ENCODE measurements at places on chromosomes 1 and 21.
A peak's percentile ranks its signal among the peaks of the same experiment; 100 is the strongest.

- DNase-seq: no peak
Observed at GRCh38 chr1:89918794-89919155, 76.1 kb upstream of the ZNF326 start.

- no peak for DNase-seq
Observed at GRCh38 chr1:4227986-4228385, 327.9 kb upstream of the C1orf174 start.

- no peak for DNase-seq
Observed at GRCh38 chr1:231073331-231073730, 33.3 kb upstream of the FAM89A start.

DNA sequence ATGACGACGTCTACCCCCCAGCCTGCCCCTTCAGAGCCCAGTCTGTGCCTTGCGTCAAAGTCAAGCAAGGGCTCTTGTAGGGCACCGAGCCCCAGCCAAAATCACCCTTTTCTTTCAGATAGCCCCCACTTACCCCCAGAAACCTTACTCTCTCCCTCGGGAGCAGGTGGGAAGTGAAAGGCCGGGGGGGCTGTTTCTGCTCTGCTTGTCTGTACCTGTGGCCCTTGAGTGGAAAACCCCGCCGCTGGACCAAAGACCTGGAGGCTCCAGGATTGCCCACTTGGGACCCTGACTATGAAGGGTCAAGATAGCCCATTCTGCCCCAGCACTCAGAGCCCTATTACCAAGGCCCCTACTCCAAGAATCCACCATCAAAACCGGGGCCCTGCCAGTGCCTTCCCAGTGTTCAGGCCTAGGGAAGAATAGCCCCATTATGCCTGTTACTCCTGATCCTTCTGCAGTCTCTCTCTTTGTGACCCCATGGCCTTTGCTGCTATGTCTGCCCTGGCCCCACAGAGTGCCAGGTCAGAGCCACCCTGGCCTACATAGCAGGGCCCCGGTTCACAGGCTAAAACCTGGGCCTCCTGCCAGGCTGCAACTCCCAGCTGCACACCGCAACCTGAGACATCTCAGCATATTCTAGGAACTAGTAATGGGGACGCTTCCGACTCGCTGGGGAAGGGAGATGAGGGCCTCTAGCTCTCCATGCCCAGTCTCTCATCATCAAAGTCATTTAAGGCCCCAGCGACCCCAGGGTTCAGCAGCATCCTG is 22.2 kb upstream of the HPDL start:
- DNase-seq: peak; percentile 36

DNA sequence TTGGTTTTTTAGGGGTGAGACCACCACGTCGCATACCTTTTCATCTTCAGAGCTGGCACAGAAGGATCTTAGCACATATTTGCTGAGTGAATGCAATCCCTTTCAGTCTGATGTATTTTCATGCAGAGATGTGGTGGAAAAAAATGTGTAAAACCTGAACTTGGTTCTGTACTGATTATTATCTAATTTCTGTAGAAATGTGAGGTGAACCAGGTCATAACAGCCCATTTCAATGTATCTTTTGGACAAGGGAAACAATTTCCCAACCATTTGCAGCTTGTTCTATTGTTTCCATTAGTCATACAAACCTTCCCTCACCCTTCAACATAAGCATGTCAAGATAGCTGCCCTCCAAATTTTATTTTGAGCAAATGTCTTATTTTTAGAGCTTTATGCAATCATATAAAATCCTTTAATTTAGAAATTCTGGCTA is 46.8 kb upstream of the RUNX1 start:
- no peak for DNase-seq

- DNase-seq: no peak
Observed at GRCh38 chr1:230068621-230068873, 1.5 kb downstream of the GALNT2 start.

DNA sequence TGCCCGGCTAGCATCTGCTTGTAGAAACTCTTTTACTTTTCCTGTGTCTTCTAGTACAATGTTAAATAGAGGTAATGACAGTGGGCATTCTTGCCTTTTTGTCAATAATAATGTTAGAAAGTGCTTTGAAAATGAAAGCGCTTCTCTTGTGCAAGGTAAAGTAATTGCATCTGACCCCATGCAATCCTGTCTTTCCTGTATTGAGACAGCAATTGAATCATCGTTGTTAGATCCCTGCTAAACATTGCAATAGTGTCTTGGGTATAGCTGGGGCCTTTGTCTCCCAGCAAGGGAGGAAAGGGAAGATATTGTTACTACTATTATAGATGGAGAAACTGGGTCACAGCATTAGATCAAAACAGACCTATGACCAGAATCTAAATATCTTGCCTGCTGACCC is 80.9 kb downstream of the TLR5 start:
- no peak for DNase-seq

DNA sequence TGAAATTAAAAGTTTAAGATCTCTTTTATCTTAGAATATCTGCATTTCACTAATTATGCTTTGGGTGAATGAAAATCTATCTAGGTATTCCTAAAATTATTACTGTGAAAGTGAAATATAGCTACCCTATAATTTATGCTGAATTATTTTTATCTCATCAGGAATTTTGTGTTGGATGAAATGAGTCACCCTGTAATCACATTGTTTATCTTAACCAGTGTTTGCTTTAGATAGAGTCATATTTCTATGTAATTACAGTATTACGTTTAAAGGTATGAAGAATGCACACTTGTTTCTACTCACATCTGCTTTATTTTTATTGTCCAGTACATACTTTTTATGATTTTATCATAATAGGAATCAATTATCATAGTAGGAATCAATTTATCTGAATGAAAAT is 249.2 kb downstream of the NCAM2 start:
- DNase-seq: no peak

GRCh38 chr1:71307451-71307850 is 226.6 kb upstream of the ZRANB2 start:
- no peak for DNase-seq

- DNase-seq: peak; percentile 48
Observed at GRCh38 chr1:222995236-222995580, 147.8 kb downstream of the TLR5 start.

GRCh38 chr1:163864207-163864606 is 542.5 kb downstream of the NUF2 start:
- DNase-seq: no peak

GRCh38 chr1:197984289-197984688 is 67.1 kb downstream of the LHX9 start:
- no peak for DNase-seq

- peak; percentile 65 for DNase-seq
Observed at GRCh38 chr1:2566101-2567045, 10.2 kb downstream of the TNFRSF14 start.

DNA sequence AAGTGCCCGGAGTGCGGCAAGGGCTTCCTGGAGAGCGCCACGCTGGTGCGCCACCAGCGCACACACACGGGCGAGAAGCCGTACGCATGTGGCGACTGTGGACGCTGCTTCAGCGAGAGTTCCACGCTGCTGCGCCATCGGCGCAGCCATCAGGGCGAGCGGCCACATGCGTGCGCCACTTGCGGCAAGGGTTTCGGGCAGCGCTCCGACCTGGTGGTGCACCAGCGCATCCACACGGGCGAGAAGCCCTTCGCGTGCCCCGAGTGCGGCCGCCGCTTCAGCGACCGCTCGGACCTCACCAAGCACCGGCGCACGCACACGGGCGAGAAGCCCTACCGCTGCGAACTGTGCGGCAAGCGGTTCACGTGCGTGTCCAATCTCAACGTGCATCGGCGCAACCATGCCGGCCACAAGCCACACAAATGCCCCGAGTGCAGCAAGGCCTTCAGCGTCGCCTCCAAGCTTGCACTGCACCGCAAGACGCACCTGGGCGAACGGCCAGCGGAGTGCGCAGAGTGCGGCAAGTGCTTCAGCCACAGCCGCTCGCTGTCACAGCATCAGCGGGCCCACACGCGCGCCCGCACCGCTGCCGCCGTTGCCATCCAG is 10.0 kb downstream of the ZNF672 start:
- DNase-seq: no peak

DNA sequence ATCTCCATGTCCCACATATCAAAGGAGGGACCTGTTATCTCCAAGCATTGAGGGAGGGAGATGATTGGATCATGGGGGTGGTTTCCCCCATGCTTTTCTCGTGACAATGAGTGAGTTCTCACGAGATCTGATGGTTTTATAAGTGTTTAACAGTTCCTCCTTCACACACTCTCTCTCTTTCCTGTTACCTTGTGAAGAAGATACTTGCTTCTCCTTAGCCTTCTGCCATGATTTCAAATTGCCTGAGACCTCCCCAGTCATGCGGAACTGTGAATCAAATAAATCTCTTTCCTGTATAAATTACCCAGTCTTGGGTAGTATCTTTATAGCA is 91.6 kb downstream of the DDAH1 start:
- no peak for DNase-seq

GRCh38 chr1:222081859-222082258 is 340.0 kb upstream of the DUSP10 start:
- peak; percentile 34 for DNase-seq

- DNase-seq: peak; percentile 49
Observed at GRCh38 chr1:236027104-236027503, 37.8 kb downstream of the NID1 start.

GRCh38 chr1:210239349-210240111 is 6.9 kb downstream of the SERTAD4 start:
- peak; percentile 77 for DNase-seq

- DNase-seq: peak; percentile 85
Observed at GRCh38 chr1:63773815-63774616, at the start of gene ROR1. Gene ROR1, plus strand, starts transcription at chr1:63774017.

- DNase-seq: no peak
Observed at GRCh38 chr1:2250721-2251281, 22.7 kb downstream of the SKI start.

- DNase-seq: no peak
Observed at GRCh38 chr1:64404202-64404601, 65.7 kb upstream of the CACHD1 start.

DNA sequence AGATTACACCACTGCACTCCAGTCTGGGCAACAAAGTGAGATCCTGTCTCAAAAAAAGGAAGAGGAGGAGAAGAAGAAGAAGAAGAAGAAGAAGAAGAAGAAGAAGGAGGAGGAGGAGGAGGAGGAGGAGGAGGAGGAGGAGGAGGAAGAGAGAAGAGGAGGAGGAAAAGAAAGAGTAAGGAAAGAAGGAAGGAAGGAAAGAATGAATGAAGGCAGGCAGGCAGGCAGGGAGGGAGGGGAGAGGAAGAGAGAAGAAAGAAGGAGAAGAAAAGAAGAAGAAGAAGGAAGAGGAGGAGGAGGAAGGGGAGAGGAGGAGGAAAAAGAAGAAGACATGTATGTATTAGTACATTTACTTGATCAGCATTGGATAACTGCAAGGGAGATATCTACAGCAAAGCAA is 26.7 kb downstream of the MIS18A start:
- no peak for DNase-seq

- no peak for DNase-seq
Observed at GRCh38 chr1:82927753-82928152, 1071.2 kb downstream of the TTLL7 start.

DNA sequence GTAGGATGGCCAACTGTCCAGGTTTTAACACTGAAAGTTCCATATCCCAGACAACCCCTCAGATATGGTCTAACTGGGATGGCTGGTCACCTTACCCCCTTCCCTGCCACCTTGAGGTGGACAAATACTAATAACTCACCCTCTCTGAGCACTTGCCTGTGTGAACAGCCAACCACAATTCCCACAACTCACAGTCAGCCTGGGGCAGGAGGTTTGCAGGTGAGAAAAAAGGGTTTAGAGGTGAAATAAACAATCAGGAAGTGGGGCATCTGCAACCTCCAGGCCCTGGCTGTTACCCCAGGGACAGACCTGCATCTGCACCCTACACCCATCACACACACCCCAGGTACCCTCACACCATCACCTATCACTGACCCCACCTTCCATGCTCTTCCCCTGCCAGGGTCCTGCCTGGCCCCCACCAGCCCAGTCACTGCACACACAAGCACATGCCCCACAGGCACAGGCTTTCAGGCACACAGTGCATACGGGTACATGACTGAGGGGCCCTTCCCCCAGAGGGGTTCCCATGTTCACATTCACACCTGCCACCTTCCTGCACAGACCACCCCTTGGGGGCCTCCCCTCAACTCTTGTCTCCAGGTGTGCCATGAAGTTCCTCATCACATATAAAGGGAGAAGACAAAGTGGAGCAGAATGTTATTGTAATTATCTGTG is 679.5 kb downstream of the MATN1 start:
- DNase-seq: no peak

GRCh38 chr1:229409616-229410369 is 24.1 kb downstream of the ACTA1 start:
- no peak for DNase-seq

DNA sequence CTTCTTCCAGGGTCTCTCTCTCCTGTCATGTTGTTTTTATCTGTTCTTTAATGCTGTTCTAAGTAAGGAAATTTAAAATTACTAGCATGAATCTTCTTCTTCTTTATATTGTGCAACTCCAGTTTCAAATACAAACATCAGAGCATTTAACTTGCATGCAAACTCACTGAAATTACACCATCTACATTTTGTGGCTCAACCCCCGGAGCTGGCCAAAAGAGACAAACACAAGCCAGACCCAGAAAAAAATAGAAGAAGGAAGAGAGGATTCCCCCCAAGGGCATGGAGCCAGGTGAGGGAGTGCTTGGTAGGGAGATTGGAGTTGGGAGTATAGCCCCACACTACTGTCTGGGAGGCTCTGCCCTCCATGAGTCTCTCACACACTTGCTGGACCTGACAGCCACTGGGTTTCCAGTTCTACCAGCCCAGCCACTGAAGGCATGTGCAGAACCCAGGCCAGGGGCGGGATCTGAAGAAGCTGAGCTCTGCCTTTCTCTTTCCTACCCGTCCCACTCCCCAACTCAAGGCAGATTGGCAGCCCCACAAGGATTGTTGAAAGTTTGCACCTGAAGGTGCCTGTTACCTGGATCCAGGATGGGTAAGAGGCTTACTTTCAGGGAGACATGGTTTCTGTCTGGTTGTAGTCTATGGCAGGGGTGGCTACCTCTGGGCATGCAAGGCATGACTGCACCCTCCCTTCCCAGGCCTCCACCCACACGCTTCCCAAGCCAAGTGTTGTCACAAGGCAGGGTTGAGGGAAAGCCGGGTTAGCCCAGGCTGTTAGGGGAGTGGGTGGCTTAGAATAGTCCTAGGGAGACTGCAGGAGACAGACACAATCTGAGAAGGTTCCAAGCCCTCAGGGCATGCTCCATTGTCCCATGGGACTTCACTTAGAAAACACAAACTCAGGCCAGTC is 297.2 kb downstream of the TGFB2 start:
- DNase-seq: no peak

DNA sequence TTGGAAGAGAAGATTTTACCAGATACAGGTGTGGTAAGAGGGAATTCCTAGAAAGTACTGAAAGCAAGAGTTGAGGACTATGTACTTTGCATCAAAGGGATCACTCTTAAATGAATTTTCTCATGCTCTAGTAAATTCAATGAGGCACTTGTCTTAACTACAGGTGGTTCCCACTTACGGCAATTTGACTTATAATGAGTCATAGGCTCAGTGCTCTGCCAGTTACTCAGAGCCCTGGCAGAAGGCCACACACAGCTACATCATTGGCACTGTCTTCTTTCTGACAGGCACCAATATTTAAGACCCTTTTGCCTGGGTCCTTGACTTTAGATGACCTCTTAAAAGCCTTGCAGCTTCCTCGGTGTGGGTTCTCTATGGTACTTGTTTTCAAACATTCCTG is 15.9 kb upstream of the ADAMTS5 start:
- DNase-seq: peak; percentile 57

GRCh38 chr1:77280962-77281361 is 857 bp upstream of the AK5 start:
- DNase-seq: no peak

GRCh38 chr1:70038025-70038424 is 167.4 kb downstream of the LRRC40 start:
- DNase-seq: peak; percentile 88
